ENCODE measurements at places on chromosomes 7 and 10.

GRCh38 chr7:68925241-68925640, 673.0 kb upstream of the AUTS2 start:
- no peaks in the 10 kb centered on the region for H3K36me3 ChIP-seq
- no peak overlapping the region for H3K4me3 ChIP-seq
- DNase-seq: no peak
- H3K4me1 ChIP-seq: no peaks in the 10 kb centered on the region

GRCh38 chr7:30420662-30421061, 57.9 kb downstream of the NOD1 start:
- H3K4me1 ChIP-seq: no peaks in the 10 kb centered on the region
- H3K36me3 ChIP-seq: no peaks in the 10 kb centered on the region
- H3K27ac ChIP-seq: no peak overlapping the region
- no peak for DNase-seq

GRCh38 chr7:134060874-134061273, 66.3 kb upstream of the LRGUK start:
- H3K4me1 ChIP-seq: no peaks in the 10 kb centered on the region
- H3K27me3 ChIP-seq: no peaks in the 10 kb centered on the region
- H3K4me3 ChIP-seq: no peak overlapping the region
- no peaks in the 10 kb centered on the region for H3K36me3 ChIP-seq
- H3K27ac ChIP-seq: no peak overlapping the region

DNA sequence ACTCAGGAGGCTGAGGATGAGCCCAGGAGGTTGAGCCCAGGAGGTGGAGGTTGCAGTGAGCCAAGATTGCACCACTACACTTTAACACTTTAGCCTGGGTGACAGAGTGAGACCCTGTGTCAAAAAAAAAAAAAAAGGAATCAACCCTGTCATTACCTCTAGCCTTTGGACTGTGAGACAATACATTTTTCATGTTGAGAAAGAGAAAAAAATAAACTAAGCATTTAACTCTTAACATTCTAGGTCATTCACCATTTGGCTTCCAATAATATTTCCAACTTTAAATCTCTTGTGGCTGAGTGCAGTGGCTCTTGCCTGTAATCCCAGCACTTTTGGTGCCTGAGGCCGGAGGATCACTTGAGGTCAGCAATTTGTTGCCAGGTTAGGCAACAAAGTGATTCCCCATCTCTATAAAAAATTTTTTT, 41.9 kb upstream of the TPST1 start:
- DNase-seq: no peak
- H3K27me3 ChIP-seq: no peaks in the 10 kb centered on the region
- no peak overlapping the region for H3K27ac ChIP-seq
- H3K4me1 ChIP-seq: no peaks in the 10 kb centered on the region
- H3K4me3 ChIP-seq: no peak overlapping the region

- H3K27me3 ChIP-seq: peaks cover 6% of the 10 kb centered on the region
- no peak for DNase-seq
- no peaks in the 10 kb centered on the region for H3K36me3 ChIP-seq
- no peak overlapping the region for H3K27ac ChIP-seq
- no peaks in the 10 kb centered on the region for H3K4me1 ChIP-seq
These were observed 48.4 kb downstream of the FRMD4A start for GRCh38 chr10:14282276-14282675.

DNA sequence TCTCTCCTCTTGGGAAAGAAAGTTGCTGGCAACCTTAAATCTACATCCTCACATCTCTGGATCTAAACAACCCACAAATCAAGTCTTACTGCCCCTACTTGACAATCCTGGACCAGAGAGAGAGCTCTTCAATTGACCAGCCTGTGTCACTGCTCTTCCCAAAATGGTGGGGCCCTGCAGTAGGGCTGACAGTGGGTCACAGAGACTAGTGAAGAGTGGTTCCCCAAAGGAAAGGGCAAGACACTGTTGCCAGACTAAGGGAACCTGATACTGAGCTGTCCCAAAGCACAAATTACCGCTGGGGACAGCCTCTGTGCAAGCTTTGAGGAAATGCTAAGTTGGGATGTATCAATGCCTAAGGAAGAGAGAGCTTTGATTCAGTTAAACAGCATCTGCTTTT, 4.5 kb upstream of the GPRIN2 start:
- no peak overlapping the region for H3K4me3 ChIP-seq
- no peaks in the 10 kb centered on the region for H3K36me3 ChIP-seq
- H3K27ac ChIP-seq: no peak overlapping the region
- no peak for DNase-seq

DNA sequence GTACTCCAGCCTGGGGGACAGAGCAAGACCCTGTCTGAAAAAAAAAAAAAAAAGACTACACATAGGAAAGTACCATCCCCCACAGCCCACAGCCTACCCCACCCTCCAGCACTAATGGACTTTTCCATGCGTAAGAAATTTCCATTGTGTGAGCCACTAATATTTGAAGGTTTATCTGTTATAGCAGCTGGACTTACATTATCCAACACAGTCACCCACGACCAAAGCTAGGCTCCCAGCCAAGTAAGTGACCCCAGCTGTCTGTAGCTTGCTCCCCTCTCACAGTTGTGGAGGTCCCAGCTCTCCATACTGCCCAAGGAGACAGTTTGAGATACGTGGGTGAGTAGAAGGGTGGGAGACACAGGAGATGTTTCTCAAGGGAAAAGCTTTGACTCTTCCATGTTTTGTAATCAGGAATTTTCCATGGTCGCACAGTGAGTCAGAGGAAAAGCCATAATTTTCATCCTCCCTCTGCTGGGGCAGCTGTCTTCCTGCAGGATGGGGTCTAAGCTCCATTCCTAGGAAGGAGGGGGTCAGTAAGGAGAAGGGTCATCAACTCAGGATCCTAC, 57.4 kb downstream of the CAV1 start:
- no peak overlapping the region for H3K4me3 ChIP-seq
- no peaks in the 10 kb centered on the region for H3K4me1 ChIP-seq
- DNase-seq: no peak
- no peak overlapping the region for H3K27ac ChIP-seq
- H3K36me3 ChIP-seq: no peaks in the 10 kb centered on the region
- H3K27me3 ChIP-seq: no peaks in the 10 kb centered on the region

GRCh38 chr7:65974876-65975275, 7.1 kb downstream of the GUSB start:
- H3K27me3 ChIP-seq: no peaks in the 10 kb centered on the region
- H3K4me1 ChIP-seq: no peaks in the 10 kb centered on the region
- peak overlapping the region; percentile 20 for H3K4me3 ChIP-seq

GRCh38 chr10:112957640-112958092, 7.6 kb downstream of the TCF7L2 start:
- H3K27ac ChIP-seq: peak overlapping the region; percentile 14
- DNase-seq: no peak
- H3K36me3 ChIP-seq: no peaks in the 10 kb centered on the region
- H3K4me3 ChIP-seq: no peak overlapping the region
- peaks cover 31% of the 10 kb centered on the region for H3K4me1 ChIP-seq
- H3K27me3 ChIP-seq: no peaks in the 10 kb centered on the region

DNA sequence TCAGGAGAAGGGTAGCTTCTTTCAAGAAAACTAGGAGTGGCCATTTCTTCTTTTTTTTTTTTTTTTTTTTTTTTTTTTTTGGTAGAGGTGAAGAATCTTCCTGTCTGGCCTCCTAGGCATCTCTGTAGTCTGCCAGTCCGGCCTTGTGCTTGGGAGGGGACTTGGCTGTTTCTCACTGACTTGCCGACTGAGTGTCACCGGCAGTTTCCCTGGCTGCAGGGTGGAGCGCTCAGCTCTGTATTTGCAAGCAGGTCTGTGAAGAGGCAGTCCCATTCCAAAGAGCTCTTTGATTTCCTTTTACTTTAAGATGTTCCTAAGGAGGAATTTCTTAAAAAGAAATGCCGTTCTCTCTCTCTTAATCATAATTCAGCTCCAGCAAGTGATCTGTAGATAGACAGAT, 212.6 kb downstream of the ADRA2A start:
- no peaks in the 10 kb centered on the region for H3K27me3 ChIP-seq
- no peak overlapping the region for H3K4me3 ChIP-seq
- H3K4me1 ChIP-seq: no peaks in the 10 kb centered on the region
- H3K36me3 ChIP-seq: no peaks in the 10 kb centered on the region

DNA sequence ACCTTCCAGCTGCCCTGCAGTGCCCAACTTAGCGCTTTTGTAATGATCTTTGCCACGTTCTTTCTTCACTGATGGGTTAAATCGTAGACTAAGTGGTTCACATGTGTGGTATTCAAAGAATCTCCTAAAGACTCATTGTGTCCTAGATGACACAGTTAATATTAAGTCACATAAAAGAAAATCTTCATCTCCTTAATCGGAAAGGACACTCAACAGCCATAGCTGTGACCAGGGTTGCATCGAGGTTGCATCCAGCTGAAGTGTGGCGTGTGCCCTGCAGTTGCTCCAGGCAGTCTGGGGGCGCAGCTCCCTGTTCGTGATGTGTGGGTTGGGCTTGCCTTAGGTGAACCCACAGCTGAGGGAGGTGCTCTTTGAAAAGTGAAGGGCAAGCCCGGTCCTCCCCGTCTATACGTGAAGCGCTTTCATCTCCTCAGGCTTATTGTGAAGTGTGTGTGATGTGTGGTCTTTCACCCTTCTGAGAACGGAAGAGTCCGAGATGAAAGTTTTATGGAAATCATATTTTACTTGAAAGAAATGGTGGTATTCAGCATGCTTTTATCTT, 122.7 kb downstream of the TRRAP start:
- no peak for DNase-seq
- H3K4me1 ChIP-seq: no peaks in the 10 kb centered on the region
- H3K27me3 ChIP-seq: no peaks in the 10 kb centered on the region
- H3K36me3 ChIP-seq: peaks cover 99% of the 10 kb centered on the region
- no peak overlapping the region for H3K27ac ChIP-seq

GRCh38 chr7:54839575-54840213, 80.7 kb upstream of the SEC61G start:
- no peak for DNase-seq
- H3K27ac ChIP-seq: no peak overlapping the region
- no peaks in the 10 kb centered on the region for H3K4me1 ChIP-seq
- H3K27me3 ChIP-seq: no peaks in the 10 kb centered on the region

GRCh38 chr7:32116436-32116835, 46.2 kb upstream of the PDE1C start:
- DNase-seq: no peak
- no peak overlapping the region for H3K27ac ChIP-seq
- no peaks in the 10 kb centered on the region for H3K36me3 ChIP-seq
- H3K4me1 ChIP-seq: no peaks in the 10 kb centered on the region
- no peaks in the 10 kb centered on the region for H3K27me3 ChIP-seq

DNA sequence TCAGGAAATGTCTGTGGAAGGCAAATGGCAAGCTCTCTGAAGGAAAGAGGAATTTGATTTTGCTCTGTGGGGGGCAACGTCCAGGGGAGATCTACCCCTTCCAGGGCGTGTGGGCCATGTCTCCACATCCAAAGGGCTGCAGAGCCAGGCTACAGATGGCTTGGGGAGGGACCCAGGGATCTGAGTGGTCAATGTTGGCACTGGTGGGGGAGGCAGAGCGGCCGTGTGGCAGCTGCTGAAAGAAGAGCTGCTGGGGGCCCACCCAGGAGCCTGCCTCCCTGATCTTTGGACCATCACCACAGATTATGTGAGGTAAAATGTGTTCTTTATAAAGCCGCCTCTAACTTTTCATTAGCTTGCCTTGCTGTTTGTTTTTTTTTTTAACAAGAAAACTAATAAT, 144.1 kb downstream of the HERPUD2 start:
- no peak overlapping the region for H3K4me3 ChIP-seq
- H3K27ac ChIP-seq: no peak overlapping the region
- no peaks in the 10 kb centered on the region for H3K36me3 ChIP-seq

- no peak overlapping the region for H3K27ac ChIP-seq
- H3K36me3 ChIP-seq: no peaks in the 10 kb centered on the region
- H3K27me3 ChIP-seq: no peaks in the 10 kb centered on the region
- DNase-seq: peak; percentile 64
These were observed 38.9 kb downstream of the BMPR1A start for GRCh38 chr10:86795353-86795752.

GRCh38 chr10:45464958-45465567, 91.0 kb downstream of the ALOX5 start:
- H3K4me1 ChIP-seq: no peaks in the 10 kb centered on the region
- H3K4me3 ChIP-seq: no peak overlapping the region
- H3K36me3 ChIP-seq: peaks cover 8% of the 10 kb centered on the region
- H3K27me3 ChIP-seq: no peaks in the 10 kb centered on the region

DNA sequence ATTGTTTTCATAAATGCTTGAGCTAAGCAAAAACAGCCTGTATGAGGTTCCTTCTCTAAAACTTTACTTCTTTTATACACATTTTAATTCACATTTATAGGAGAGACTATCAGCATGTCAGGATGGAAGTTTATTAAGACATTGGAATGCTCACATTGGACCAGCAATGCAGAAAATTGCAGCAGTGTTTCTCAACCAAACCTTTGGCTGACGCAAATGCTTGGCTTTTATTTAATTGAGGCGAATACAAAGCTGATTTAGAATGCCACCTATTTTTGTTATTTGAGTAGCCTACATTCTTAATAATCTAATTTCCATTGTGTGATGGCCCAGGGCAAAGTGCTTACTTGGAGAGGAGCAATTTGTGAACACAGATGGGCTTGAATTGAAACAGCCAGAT, 283.2 kb downstream of the ARL4A start:
- H3K4me1 ChIP-seq: peaks cover 18% of the 10 kb centered on the region
- H3K4me3 ChIP-seq: no peak overlapping the region
- H3K27me3 ChIP-seq: no peaks in the 10 kb centered on the region
- H3K36me3 ChIP-seq: no peaks in the 10 kb centered on the region
- no peak overlapping the region for H3K27ac ChIP-seq

DNA sequence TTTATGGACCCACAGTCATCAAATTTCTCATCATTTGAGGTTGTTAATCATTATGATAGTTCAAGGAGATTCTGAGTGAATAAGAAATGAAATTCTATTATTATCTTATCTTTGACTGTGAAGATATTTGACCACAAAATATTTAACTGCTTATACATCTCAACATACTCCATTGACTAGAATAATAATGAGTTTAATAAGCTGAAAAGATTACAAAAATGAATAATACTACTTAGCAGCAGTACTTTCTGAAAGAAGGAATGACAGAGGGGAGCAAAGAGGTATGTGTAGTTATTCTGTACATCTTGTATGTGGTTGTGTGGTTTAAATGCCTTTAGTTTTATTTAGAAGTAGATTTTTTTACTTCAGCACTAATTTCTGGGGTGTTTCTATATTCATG, 214.2 kb downstream of the PRKG1 start:
- DNase-seq: no peak
- H3K27me3 ChIP-seq: no peaks in the 10 kb centered on the region
- H3K4me1 ChIP-seq: no peaks in the 10 kb centered on the region
- no peak overlapping the region for H3K27ac ChIP-seq

DNA sequence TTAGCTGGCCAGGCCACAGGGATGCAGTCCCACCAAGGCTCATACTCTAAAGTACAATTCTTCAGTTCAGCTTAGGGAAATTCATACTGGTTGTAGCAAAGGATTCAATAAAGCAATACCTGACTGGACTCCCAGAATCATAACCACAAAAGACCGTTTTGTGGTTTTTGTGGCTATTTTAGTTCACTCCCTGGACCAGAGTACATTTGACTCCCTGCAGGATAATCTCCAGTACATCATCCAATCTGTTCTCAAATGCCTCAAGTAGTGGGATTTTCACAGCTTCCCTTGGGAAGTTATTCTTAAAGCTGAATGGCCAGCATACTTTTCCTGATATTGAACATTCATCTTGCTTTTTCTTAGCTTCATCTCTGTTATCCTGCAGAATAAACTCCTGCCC, 29.3 kb upstream of the YAE1 start:
- DNase-seq: no peak
- H3K36me3 ChIP-seq: no peaks in the 10 kb centered on the region
- H3K4me1 ChIP-seq: no peaks in the 10 kb centered on the region
- no peak overlapping the region for H3K4me3 ChIP-seq

- DNase-seq: no peak
- H3K27me3 ChIP-seq: no peaks in the 10 kb centered on the region
- peaks cover 61% of the 10 kb centered on the region for H3K36me3 ChIP-seq
- no peaks in the 10 kb centered on the region for H3K4me1 ChIP-seq
- no peak overlapping the region for H3K4me3 ChIP-seq
These were observed 6.4 kb downstream of the ZSCAN25 start for GRCh38 chr7:99623091-99623693.

Data from neuronal stem cell (in vitro differentiated cells).